ENCODE measurements at places on chromosomes 1 and 21.

DNA sequence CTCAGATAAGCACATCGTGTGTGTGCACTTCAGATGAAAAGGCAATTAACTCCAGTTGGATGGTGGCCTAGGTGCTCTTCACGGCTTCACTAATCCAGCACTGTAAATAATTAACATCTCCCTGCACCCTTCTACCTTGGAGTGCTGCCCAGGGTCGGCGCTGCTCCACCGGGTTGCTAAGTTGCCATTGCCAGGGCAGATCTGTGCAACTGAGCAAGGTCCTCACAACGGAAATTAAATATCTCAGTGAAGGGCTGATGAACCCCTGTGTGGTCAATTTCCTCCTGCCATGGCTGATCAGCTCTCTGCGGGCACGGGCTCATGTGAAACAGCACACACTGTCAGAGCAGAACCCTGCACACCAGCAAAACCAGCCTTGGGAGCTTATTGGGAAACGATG is 63.2 kb downstream of the SYDE2 start:
- DNase-seq: no peak

DNA sequence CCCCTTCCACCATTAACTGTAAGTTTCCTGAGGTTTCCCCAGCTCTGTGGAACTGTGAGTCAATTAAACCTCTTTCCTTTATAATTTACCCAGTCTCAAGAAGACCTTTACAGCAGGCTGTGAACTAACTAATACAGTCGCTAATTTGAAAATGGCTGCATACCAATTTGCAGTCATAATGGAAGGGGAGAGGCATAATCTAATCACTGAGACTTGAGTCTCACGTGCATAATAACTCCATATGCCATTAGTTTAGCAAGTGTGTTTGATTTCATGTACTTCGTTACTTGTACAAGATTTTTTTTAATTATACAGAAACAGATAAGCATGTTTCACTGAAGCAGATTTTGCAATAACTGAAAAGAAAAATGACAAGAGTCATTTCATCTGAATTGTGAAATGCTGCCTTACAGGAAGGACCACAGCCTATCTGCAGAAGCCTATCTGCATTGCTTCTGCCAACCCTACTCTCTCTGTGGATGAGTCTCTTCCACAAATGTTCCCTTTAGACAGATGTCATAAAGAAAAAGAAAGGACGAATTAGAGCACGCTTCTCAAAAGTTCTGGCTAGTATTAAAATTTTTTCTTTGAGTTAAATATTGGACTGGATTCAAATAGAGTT is 99.1 kb downstream of the PTGER3 start:
- no peak for DNase-seq

GRCh38 chr1:43274804-43275180 is 5.0 kb downstream of the TMEM125 start:
- no peak for DNase-seq

- no peak for DNase-seq
These were observed 1376.2 kb downstream of the NCAM2 start for GRCh38 chr21:22374218-22374969.

- no peak for DNase-seq
These were observed 185.3 kb downstream of the ZP4 start for GRCh38 chr1:237705462-237705861.

Data from activated T-cell treated with anti-CD3 and anti-CD28 coated beads, Interleukin-2, amount 50 U/mL, for 48 hours (primary cell).